ENCODE measurements at places on chromosomes 2 and 18. TPM values are rescaled to one million over a fixed set of nuclear protein-coding genes. Genes with fewer than 3 reads are reported as not detected.

The DSG1 gene
- total RNA-seq = not detected

The CIB4 gene
- not detected for total RNA-seq

The CFAP65 gene
- not detected for total RNA-seq

The EMILIN2 gene
- 19.4 TPM for total RNA-seq

The LINC00305 gene
- not detected for total RNA-seq

The TGFA gene
- total RNA-seq = 0.25 TPM

The SNED1 gene
- 1.8 TPM for total RNA-seq

The C2orf80 gene
- not detected for total RNA-seq

The SULT1C4 gene
- total RNA-seq = not detected

The LRP2 gene
- total RNA-seq = 2.2 TPM

The XIRP2 gene
- total RNA-seq = not detected

The DLGAP1 gene
- not detected for total RNA-seq

The CYS1 gene
- 0.32 TPM for total RNA-seq

DNA sequence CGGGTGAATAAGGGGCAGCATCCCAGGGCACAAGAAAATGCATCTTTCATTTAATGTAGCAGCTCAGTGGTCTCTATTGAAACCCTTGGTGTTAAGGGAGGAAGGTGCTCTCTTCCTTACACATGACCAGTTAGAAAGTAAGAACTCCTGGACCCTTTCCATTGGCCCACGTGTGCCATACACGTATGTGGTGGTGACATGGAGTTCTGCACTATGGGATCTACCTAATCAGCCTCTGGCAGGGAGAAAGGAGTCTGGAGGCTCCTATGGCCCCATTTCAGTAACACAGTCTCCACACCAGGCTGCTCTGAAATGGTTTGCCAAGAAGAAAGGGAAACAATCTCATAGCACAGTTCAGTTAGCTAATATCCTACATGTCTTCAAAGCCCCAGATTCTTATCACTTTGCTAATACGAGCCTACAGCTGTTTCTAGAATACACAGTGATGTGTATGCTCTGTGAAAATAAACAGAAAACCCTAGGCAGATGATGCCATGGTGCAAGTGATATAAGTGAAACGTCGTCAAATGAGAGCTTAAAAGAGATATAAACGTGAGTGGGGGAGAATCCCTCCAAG is 7.0 kb downstream of the EFEMP1 start:
- no peak overlapping the region for H3K4me3 ChIP-seq
- no peaks in the 10 kb centered on the region for H3K4me1 ChIP-seq
- no peak for DNase-seq
- peaks cover 7% of the 10 kb centered on the region for H3K27me3 ChIP-seq
- H3K27ac ChIP-seq = no peak overlapping the region

DNA sequence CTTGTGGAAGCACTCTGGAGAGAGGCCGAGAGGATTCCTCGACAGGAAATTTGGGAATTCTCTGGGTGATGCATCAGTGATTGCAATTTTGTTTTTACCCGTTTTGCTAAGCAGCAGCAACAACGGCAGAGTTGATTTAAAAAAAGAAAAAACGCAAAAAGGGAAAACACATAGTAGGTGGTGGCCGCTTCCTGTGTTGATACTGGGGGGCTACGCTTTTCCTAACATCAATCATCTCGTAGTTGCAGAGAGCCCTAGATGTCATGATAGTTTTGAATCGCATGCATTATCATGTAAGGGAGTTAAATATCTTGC is 271 bp upstream of the RBM43 start:
- DNase-seq = no peak
- no peaks in the 10 kb centered on the region for H3K27me3 ChIP-seq
- H3K27ac ChIP-seq = peak overlapping the region; percentile 92
- H3K4me3 ChIP-seq = peak overlapping the region; percentile 89
- peaks cover 19% of the 10 kb centered on the region for H3K4me1 ChIP-seq

DNA sequence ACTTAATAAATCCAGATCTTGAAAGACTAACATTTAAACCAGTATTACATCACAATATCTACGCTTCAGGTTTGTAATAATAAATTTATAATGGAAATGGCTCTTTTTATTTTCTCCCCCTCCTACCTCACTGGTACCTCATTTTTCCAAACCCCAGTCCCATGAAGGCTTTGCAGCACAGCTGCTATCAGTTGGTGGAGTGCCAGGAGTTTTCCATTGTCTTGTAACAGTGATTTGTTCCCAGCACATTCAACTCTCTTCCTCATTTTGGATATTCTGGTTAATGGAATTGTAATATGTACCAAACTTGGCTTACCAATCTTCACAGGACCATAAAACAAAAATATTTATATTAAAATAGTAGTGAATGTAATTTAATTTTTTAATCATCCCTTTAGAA is 91.2 kb downstream of the VRK2 start:
- H3K4me3 ChIP-seq = no peak overlapping the region
- no peaks in the 10 kb centered on the region for H3K27me3 ChIP-seq
- H3K27ac ChIP-seq = no peak overlapping the region
- no peak for DNase-seq
- H3K36me3 ChIP-seq = peaks cover 12% of the 10 kb centered on the region

DNA sequence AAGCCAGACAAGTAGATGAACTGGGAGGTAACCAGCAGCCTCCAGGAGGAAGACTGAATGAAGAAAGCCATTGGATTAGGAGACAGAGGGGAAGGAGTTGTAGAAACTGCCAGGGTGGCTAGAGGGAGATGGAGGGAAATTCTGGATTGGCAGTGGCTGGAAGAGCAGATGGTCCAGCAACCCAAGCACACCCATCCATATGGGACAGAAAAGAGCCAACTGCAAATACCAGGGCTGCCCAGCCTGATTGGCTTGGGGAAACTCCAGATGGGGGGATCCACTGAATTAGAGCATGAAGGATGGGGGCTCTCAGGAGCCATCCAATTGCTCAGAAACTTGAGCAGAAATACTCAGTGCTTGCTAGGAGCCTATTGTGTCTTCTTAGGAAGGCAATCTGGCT is 173.5 kb upstream of the EPB41L3 start:
- no peak overlapping the region for H3K4me3 ChIP-seq
- DNase-seq = no peak
- no peaks in the 10 kb centered on the region for H3K36me3 ChIP-seq
- peaks cover 2% of the 10 kb centered on the region for H3K27me3 ChIP-seq
- no peaks in the 10 kb centered on the region for H3K4me1 ChIP-seq

DNA sequence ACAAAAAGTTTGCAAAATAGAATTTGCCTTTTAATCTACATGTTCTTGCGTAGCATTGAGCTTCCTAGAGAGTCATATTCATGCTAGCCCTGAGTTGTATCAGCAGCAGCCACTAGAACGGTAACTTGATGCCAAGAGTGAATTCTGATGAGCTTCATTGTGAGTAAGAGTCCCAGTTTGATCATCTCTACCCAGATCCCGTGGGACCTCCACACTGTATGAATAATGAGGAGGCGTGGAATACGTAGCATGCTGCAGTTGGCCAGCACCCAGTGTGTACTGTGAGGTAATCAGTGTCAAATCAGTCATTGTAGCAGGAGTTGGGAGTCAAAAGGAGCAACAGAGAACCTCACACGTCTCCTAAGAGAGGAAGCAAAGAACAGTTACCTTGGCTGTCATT is 197.9 kb downstream of the NEDD4L start:
- DNase-seq = no peak
- H3K4me3 ChIP-seq = no peak overlapping the region
- no peaks in the 10 kb centered on the region for H3K4me1 ChIP-seq
- H3K36me3 ChIP-seq = no peaks in the 10 kb centered on the region
- no peaks in the 10 kb centered on the region for H3K27me3 ChIP-seq
- no peak overlapping the region for H3K27ac ChIP-seq

- H3K4me1 ChIP-seq = no peaks in the 10 kb centered on the region
- no peak overlapping the region for H3K4me3 ChIP-seq
- no peak for DNase-seq
- no peaks in the 10 kb centered on the region for H3K36me3 ChIP-seq
- no peaks in the 10 kb centered on the region for H3K27me3 ChIP-seq
- no peak overlapping the region for H3K27ac ChIP-seq
Measured at GRCh38 chr2:146392186-146392585, 1452.6 kb upstream of the ACVR2A start.

DNA sequence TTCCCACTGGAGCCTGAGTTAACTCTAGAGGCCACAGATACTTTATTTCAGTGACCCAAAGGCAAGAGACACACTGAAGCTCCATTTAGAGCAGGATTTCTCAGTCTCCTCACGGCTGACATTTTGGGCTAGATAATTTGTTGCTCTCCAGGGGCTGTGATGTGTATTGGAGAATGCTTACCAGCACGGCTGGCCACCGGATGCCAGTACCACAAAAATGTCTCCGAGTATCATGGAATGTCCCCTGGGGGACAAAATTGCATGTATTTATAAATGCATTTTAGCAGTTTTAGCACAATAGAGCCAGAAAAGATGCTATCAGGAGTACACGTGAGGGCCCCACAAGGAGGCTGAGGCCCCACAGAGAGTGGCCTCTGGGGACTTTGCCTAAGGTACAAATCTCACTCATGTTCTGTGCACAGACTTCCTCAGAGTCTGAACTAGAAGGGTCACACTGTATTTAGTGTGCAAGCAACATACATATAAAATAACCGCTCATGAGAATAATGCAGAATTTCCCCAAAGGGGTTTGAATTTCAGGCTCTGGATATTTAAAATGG is 20.5 kb upstream of the DCC start:
- no peaks in the 10 kb centered on the region for H3K4me1 ChIP-seq
- DNase-seq = no peak
- peaks cover 3% of the 10 kb centered on the region for H3K27me3 ChIP-seq
- H3K4me3 ChIP-seq = no peak overlapping the region

DNA sequence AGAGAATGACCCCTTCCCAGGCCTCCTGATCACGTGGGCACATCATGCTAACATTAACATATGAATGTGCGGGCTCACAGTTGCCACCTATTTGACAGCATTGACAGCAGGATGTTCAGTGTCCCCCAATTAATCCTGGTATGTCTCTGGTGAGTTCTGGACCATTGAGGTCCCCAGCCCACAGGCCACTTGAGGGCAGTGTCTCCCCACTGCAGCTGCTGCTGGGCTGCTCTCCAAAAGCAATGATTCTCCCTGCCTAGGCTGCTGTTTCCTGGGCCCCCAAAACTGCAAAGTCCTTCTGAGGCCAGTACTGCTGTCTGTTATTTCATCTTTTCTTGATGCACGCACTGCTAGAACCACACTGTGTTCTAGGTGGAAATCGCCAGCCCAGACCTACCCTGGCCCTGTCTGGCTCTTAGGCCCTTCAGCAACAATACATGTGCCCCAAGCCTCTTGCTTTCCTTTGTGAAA is 52.7 kb upstream of the MAPK4 start:
- peaks cover 12% of the 10 kb centered on the region for H3K27me3 ChIP-seq
- H3K4me1 ChIP-seq = no peaks in the 10 kb centered on the region
- H3K36me3 ChIP-seq = no peaks in the 10 kb centered on the region
- H3K27ac ChIP-seq = no peak overlapping the region
- peak; percentile 19 for DNase-seq
- H3K4me3 ChIP-seq = no peak overlapping the region

GRCh38 chr2:82667491-82667890 is 1791.6 kb downstream of the SUCLG1 start:
- H3K36me3 ChIP-seq = no peaks in the 10 kb centered on the region
- no peak overlapping the region for H3K4me3 ChIP-seq
- H3K27me3 ChIP-seq = no peaks in the 10 kb centered on the region
- no peaks in the 10 kb centered on the region for H3K4me1 ChIP-seq
- H3K27ac ChIP-seq = no peak overlapping the region
- no peak for DNase-seq

DNA sequence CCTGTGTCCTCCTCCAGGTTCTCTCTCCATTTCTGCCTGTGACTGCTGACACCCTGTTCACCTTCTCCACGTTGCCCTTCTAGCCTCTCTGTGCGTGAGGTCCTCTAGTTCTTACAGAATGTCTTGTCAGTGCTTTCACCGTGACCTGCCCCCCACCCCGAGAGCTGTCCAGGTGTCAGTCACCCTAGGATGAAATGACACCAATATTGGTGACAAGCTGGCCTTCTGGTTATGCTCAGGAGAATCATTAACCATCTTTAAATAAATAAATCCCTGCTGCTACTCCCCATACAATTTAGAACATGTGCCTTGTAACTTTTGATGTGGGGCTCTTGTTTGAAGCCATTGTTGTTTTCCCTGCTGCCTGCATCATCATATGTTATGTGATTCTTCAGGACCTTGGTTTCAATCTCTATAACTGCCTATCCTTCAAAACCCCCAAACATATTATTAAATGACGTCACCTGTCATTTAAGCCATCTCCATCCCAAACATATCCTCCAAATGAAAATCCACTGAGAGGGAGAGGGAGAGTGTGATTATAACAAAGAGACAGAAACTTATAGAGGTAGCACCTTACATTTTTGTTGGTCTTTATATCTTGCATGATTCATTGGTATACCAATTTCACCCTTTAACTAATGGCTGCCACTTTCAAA is 496.3 kb downstream of the PARD3B start:
- no peak for DNase-seq
- H3K4me1 ChIP-seq = no peaks in the 10 kb centered on the region
- no peak overlapping the region for H3K27ac ChIP-seq
- no peaks in the 10 kb centered on the region for H3K27me3 ChIP-seq
- H3K4me3 ChIP-seq = no peak overlapping the region

DNA sequence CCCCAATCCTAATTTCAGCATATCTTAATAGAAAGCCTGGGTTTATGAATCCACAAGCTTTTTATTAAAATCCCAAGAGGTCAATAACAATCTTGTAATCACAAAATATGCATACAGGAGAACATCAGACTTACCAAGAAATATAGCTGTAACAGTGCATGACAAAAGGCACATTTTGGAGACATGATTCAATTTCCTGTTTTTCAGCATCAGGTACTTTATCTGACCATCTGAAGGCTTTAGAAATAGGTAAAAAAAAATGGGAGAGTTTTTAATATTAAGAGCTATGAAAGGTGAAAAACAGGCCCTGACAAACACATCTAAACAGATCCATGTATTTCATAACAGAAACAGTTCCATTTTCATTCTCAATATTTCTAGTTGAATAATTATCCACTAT is 89.9 kb upstream of the EFEMP1 start:
- no peak overlapping the region for H3K4me3 ChIP-seq
- no peak for DNase-seq
- peaks cover 3% of the 10 kb centered on the region for H3K27me3 ChIP-seq
- no peaks in the 10 kb centered on the region for H3K4me1 ChIP-seq

DNA sequence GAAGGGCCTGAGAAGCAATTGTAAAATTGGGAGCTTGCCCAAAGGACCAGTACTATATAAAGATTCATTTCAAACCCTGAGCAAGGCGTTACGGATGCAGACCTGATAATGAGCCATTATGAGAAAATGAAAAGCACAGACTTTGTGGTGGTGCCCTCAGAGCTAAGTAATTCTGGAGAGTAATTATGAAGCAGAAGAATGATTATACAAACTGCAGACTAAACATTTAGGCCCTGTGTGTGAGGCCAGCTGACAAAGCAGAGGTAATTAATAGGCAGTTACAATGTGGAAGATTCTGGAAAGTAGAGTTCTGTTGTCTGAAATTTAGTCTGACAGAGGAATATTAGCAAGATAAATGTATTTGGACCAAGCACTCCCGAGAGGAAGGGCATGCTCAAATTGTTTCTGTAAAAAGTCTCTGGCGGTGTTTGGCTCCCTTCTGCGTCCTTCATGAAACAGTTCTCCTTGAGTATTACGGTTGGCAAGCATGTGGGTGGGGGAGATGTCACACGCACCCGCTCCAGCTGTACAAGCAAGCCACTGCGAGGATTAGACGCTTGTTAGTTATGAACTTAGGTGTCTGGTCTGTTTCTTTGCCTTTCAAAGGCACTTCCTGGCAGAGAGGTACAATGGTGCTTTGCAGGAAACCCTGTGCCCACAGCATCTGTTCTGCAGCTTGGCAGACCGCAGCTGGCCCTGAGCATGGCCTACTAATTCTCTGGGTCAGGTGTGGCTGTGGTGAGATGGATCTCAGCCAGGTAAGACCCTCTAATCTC is 45.5 kb downstream of the CDC42EP3 start:
- peak; percentile 81 for DNase-seq
- peaks cover 88% of the 10 kb centered on the region for H3K4me1 ChIP-seq
- H3K36me3 ChIP-seq = peaks cover 6% of the 10 kb centered on the region

All from activated CD8-positive, alpha-beta T cell treated with anti-CD3 and anti-CD28 coated beads for 36 hours (primary cell).